ENCODE measurements at places on chromosomes 7 and 10.

DNA sequence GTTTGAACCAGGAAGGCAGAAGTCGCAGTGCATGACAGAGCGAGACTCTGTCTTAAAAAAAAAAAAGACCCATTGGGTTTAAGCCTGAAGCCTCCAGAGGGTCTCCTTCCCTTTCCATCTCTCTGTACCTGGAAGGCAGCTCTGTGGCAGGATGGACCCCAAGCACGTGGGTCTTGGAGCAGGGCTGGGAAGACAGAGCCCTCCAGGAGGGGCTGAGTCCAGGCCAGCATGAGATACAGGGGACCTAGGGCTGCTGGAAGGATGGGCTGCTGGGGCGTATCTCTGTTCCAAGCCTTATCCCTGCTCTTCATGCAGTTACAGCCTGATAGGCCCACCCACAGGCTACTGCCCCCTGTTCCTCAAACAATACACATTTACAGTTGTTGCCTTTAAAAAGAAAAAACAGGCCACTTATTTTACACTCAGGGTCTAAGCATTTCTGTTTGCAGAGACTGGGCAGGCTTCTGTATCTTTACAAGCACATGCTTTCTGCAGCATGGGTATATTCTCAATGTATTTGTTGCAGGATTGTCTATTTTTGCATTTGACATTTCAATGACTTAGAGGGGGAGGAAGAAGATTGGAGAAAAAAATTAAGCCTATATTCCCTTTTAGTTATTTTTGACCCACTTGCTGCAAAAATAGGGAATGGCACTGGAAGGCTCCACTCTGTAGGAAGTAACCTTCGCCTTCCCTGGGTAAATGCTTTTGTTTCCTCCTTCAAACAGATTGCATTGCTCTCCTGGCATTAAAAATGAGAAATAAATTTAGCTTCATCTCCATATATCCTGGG is 60.1 kb downstream of the FAM171A1 start:
- DNase-seq = no peak

- DNase-seq = no peak
These were observed 3.1 kb downstream of the TBC1D12 start for GRCh38 chr10:94405406-94405805.

DNA sequence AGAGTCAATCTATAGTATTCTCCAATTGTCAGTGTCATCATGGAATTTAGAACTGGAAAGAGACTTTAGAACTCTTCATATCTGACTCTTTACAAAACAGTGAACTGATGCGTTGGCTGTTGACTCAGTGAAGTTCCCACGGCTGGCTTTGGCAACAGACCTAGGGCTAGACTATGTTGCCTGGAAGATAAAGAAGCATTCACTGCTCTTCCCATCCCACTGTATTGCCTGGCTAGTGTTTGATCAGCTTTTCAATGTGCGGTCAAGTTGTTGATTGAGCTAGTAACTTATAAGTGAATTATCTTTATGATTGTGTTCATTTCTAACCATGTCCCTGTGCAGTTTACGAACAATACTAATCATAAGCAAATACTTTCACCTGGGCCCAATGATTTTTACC is 365.7 kb upstream of the LRGUK start:
- no peak for DNase-seq

DNA sequence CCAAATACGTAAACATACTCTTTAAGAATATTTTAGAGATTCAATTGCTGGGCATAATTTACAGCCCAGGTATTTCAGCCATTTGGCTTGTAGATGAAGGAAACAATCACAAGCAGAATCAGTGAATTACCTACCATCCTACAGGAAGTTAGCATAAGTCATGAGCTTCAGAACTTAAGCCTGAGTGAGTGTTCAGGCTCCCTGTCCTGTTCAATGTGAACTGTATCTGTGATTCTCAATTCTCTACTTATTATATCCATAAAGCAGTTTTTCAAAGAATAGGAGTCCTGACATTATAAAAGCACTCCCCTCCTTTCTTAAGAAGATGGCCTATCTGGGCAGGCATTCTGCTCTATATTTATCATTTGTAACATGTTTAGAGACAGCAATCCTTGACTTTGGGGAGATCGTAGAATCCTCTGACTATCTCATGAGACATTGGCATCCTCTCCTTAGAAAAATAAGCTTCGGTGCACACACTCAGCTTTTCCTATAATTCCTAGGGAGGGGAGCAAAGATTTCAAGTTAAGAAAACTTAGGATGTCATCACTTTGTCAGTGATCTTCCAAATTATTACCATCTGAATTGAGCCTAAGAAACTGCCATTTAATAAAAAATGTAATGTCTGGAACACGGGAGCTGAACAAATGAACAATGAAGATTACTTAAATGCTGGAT is 645.2 kb upstream of the IGFBP3 start:
- DNase-seq = no peak

DNA sequence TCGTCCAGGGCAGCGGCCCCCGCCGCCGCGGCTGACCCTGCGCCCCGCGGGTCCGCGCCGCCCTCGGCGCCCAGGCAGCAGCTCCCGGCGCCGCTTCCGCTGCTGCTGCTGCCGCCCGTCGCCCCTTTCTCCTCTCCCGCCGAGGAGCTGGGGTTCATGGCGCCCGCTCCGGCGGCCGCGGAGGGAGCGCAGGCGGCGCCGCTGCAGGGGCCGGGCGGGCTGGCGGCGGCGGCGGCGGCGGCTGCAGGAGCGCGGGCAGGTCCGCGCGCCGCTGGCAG is 286 bp downstream of the DGKI start:
- DNase-seq = no peak

DNA sequence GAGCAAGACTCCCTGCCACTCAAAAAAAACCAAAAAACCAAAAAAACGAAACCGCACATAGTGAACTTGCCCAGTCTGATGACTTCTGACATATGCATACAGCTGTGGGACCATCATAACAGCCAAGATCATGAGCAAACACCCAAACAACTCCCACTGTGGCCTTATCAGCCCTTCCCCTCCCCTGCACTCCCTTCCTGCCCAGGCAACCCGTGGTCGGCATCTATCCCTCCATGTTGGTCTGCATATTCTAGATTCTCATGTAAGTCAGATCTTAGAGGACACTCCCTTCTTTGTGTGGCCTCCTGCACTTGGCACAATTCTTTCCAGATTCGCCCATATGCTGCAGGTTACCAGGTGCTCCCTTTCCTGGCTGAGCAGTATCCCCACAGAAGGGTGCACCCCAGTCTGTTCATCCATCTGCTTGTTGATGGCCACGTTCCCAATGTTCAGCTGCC is 72.8 kb downstream of the GNA12 start:
- DNase-seq = no peak

GRCh38 chr7:92834507-92835260 is 1.7 kb downstream of the CDK6 start:
- no peak for DNase-seq

- no peak for DNase-seq
These were observed 148.3 kb upstream of the BMPER start for GRCh38 chr7:33757050-33757449.

- DNase-seq = no peak
These were observed 697.6 kb upstream of the GALNT17 start for GRCh38 chr7:70434376-70434775.

GRCh38 chr10:76296957-76297356 is 865.5 kb downstream of the LRMDA start:
- no peak for DNase-seq

Measured in activated T-helper 1 cell treated with Interleukin-2 at 50 U/mL for 16 hours (primary cell).